Activated CD8-positive, alpha-beta memory T cell treated with anti-CD3 and anti-CD28 coated beads for 1 hour (primary cell): ENCODE measurements at places on chromosomes 11 and 22.

DNA sequence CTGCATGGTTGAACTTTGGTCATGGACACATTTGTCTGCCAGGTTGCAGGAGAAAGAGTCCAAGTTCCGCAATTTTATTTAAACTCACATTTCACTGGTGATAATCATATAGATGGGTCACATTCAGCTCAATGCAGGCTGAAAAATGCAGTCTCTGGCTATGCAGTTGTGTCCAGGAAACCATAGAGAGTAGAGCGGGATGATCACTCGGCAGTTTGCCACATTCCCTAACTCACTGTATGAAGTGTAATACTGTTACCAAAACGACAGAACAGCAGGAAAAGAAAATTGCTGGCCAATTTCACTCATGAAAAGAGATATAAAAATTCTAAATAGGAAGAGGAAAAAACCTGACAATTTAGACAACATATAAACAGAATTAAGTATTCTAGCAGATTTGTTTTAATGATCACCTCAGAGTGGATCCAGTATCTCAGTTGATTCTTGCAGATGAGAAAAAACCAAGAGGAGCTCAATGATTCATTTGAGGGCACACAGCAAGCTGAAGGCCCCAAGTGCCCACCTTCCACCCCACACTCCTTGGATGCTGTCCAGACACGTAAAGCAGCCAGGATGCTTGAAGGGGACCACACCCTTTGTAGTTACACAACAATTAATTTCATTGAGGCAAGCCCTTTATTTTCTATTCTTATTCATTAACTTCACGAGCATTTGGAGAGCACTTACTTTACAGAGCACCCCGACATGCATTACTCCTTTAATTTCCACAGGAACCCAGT, 422.3 kb downstream of the SOX6 start:
- no peak for DNase-seq

DNA sequence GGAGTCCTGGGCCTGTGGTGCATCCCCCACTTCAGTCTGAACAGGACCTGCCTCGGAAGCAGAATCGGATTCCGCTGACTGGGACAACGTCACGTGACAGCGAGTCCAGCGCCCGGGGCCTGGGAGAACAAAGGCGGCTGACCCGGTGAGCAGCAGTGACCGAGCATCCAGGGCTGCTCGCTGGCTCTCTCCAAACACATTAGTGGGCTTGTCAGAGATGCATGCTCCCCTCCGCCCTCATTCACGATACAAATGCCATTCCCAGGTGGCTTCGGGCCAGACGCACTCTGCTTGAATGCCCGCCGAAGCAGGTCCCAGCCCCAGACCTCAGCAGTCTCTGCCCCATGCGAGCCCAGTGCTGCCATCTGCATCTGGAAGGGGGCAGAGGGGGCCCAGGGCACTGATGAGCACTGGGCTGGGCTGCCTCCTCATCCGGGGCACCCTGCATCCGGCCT, 91.0 kb downstream of the WNT7B start:
- no peak for DNase-seq

DNA sequence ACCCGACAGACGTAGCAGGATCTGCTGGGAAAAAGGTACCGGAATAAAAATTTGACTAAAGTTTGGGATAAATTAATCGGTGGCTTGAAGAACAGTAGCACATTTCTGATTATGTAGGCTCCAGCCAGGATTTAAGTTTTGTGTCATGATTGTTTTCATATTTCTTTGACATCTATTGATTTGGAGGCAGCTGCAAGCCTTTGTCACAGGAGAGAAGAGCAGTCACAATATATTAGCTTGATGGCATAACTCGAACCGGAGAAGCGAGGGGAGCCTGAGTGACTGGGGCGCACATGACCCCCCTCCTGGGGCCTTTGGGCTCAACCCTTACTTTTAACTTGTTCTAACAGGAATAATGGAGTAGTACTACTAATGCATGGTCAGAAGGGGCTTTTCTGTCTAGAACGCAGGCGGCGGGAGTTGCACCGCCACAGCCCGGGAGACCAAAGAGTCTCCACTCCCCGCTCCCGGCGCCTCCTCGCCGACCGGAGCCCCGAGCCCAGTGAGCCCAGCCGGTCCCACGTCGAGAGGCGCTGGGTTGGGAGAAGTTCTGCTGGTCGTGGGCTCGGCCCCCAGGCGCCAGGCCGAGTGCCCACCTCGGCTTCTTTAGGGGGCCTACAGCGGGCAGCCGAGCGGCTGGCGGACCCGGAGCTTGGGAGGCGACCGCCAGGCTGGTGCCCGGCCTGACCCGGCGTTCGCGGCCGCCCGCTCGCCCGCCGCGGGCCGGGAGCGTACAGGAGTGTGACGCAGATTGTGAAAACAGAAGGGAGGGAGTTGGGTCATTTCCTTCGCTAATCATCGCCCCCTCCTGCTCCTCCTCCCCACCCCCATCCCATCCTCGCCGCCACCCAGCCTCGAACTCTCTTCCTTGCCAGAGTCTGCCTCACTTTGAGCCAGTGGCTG, 15.7 kb upstream of the PAX6 start:
- no peak for DNase-seq

- no peak for DNase-seq
Observed at GRCh38 chr11:29809121-29809520, 207.7 kb downstream of the KCNA4 start.

- DNase-seq = no peak
Observed at GRCh38 chr22:47622541-47622940, 860.1 kb downstream of the TBC1D22A start.

- no peak for DNase-seq
Observed at GRCh38 chr22:37269936-37270678, 12.2 kb upstream of the CYTH4 start.

- DNase-seq = no peak
Observed at GRCh38 chr11:114399490-114400215, 658 bp downstream of the C11orf71 start.

GRCh38 chr11:134517621-134518293, 105.7 kb upstream of the B3GAT1 start:
- DNase-seq = no peak

DNA sequence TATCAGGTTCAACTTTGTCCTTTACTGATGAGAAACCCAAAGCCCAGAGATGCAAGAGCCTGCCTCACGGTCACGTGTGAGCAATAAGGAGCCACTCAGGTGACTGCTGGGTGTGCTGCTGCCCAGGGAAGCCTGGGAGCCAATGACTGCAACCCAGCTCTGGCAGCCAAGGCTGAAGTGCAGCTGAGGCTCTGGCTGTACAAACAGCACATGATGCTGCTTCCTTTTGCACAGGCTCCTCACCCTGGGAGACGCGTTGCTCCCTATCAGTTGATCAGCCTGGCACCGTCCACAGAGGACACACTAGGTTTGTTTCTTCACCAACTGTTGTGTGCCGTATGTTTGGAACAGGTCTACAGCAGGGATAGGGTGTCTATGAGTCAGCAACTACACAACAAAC, 168.7 kb downstream of the EFCAB6 start:
- no peak for DNase-seq

DNA sequence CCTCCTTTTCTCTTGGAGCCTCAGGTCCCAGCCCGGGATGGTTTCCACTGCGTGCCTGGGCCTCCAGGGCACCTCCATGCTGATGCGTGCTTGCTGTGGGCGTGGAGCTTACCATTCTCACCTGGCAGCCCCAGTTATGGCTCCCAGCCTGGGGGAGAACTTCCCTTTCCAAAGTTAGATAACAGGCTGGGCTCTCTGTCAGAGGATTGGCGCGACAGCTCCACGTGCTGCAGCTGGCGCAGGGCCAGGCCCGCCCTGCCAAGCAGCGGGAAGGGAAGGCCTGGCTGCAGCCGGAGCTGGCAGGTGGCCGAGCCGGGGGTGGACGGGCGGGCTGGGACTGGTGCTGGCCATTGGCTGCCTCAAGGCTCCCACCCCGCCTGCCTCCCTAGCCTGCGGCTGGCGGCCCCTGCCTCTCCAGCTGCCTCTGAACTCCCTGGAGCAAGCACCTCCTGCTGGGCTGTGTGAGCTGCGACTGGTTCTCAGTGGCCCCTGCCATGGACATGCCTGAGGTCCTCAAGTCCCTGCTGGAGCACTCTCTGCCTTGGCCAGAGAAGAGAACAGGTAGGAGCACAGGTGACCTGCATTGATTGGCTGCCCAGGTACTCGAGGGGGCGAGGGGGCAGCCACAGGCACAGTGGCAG, 14.6 kb upstream of the TEF start:
- no peak for DNase-seq

DNA sequence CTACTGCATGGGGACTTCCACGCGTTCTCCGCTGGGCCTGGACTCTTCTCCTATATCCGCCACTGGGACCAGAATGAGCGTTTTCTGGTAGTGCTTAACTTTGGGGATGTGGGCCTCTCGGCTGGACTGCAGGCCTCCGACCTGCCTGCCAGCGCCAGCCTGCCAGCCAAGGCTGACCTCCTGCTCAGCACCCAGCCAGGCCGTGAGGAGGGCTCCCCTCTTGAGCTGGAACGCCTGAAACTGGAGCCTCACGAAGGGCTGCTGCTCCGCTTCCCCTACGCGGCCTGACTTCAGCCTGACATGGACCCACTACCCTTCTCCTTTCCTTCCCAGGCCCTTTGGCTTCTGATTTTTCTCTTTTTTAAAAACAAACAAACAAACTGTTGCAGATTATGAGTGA, 7.7 kb downstream of the SLC3A2 start:
- DNase-seq = no peak

DNA sequence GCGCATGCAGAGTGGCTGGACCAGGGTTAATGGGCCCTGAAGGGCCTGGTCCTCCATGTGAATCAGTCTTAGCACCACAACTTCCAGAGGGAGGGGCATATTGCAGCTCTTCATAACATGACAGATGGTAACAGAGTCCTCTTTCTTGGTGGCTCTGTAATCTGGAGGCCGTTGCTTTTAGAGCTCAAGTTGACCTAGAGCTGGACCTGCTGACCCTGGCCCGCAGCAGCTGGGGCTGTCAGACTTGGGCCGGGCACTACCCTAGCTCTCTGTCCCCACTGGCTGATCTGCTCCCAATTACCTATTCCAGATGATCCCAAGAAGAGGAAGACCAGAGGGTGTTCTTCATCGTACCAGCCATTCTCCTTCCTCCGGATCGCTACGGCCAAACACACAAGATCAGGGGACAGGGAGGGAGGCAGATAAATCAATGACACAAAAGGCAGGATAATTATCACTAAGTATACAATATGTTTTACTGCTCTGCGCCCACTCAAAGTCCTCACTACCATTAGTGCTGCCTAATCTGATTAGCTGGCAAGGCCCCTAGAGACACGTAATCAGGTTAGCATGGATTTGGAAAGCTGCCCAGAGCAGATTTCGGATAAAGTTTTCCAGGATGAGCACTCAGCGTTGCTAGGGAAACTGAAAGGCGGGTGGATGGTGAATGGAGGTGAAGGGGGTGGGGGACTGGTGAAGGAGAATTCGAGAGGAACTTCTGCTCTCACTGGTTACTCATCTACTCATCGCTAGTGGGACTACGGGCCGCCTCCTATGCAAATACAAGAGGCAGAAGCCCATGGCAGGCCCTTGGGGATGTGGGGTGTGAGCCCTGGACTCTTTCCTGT, 64.5 kb upstream of the PHOX2A start:
- no peak for DNase-seq
